GM20000 (cell line): ENCODE measurements at places on chromosomes 7 and 10.

- no peak for DNase-seq
Measured at GRCh38 chr7:142785841-142786250, 15.1 kb downstream of the PRSS2 start.

DNA sequence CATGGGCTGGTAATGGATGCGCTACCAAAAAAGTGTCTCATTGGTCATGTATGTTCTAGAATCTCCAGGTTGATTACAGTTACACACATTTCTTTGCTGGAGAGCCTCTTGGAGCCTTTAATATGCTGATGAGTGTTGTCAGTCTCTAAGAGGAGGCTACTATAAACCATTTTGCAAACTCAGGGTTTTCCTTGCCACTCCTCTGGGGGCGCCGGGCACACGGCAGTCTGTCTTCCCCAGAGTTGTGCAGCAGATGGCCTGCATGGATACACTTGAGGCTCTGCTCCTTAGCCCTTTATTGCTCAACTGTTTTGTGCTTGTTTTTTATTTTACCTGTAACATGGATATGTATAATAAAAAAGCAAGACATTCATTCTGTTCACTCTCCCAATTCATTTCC is 196.5 kb downstream of the ACTR3B start:
- DNase-seq, result no peak

DNA sequence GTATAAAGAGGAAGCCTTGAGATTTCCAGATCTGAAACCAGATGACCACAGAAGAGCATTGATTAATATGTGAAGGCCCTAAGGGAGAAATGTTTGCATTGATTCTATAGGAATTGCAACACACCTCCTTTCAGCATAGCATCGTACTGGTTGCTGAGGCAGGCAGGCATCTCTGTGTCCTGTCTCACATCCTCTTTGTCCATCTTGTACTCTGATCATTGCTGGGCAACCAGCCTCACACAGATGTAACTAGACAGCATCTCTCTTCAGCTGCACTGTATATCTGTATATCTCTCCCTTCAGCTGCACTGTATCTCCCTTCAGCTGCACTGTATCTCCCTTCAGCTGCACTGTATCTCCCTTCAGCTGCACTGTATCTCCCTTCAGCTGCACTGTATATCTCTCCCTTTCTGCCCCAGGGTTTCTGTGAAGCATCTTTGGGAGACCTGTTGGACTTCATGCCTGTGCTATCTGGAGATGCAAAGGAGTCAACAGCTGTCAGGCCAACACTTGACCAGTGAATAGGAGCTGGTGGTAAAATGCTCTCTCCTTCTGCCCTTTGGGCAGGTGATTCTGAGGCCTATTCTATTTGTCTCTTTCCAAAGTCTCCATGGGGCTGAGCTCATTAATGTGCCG is 40.3 kb downstream of the TMEM178B start:
- DNase-seq, result no peak

DNA sequence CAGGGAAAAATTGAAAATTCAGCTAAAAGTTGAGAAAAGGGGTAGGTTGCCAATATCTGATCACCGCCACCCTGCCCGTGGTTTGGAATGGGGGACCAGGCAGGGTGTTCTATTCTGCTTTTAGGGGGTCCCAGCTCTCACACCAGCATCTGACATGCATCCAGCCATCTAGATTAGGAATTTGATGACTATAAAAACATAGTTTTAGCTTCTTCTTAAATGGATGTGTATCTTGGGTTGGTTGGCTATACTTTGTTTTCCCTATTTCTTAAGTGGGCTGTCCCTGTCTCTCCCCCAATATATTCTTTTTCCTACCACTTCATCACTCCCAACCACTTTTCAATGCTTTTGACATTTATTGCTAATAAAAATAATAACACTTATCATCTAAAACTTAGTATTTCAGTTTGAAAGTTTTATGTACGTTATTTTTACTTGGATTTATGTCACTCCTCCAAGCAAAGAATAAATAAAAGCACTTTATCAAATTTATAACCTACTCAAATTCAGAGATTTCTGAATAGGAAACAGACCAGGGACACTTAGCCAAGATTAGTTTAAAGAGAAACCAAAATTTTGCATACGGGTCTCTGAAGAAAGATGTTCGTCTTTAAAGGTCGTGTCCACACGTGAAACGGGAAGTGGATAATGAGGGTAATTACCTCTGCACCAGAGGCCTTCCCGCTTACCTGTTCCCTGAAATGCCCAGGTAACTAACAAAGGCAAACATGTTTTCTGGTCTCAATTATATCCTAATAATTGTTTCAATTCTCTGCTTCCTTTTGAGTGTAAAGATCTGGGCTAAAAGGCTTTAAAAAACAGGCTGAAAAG is 233.2 kb upstream of the AUTS2 start:
- DNase-seq, result no peak

- no peak for DNase-seq
Measured at GRCh38 chr7:151327659-151328058, 14.0 kb upstream of the NUB1 start.
